ENCODE measurements at places on chromosomes 1 and 21.

GRCh38 chr1:27033043-27033746 lies 20.5 kb upstream of the TENT5B start:
- DNase-seq = no peak

GRCh38 chr1:158818975-158819431 lies 12.1 kb upstream of the MNDA start:
- no peak for DNase-seq

- no peak for DNase-seq
These were observed 5.9 kb upstream of the BARHL2 start for GRCh38 chr1:90722874-90723589.

DNA sequence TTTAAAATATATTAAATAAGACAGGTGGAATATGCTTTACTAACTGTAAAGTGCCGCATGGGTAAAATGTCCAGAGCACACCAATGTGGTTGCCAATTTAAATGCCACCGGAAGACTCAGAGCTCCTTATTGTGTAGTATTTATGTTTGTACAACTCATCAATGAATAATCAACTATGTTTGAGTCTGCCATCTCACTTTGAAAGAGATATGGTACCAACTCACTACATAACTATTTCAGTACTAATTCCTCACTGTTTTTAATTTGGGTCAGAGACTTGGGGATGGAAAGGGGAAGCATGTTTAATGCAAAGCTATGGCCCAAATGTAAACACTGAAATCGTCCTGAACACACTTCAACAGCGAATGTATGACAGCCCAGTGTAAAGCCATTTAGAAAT lies 144.8 kb downstream of the NR5A2 start:
- no peak for DNase-seq

DNA sequence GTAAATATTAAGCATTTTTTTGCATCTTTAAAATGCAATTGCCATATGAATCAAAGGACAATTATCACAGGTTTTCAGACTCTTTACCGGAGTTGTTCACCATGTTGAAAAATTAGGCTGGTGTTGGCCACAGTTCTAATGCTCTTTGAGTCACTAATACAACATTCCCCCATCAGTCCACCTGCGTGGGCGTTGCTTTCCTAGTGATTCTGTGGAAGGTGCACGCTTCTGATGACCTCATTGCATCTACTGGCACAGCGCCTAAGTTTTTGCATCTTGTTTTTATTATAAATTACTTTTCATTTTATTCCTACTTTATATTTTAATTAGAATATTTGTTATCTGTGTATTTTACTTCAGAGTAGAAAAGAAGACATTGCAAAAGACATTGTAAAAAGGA lies 4.7 kb upstream of the F5 start:
- DNase-seq = no peak

GRCh38 chr1:15191770-15192169 lies 38.2 kb downstream of the TMEM51 start:
- no peak for DNase-seq

DNA sequence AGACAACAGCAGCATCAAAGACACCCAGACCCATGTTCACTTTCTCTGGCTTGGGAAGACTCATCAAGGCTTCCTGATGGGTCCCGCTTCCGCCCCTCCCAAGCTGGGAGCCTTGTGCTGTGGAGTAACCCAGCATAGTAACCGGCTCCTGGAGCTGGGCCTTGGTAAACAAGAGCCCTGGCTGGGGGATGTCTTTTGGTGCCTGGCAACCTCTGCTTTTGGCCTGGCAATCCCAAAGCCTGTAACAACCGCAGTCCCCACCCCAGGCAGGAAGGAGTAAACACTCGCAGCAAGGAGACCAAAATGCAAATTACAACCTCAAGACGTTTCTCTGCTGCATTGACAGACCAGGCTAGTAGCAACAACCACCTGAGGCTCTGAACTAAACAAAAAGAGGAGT lies 16.9 kb upstream of the THRAP3 start:
- DNase-seq = no peak

- no peak for DNase-seq
These were observed 298.5 kb downstream of the OMA1 start for GRCh38 chr1:58248072-58248471.

DNA sequence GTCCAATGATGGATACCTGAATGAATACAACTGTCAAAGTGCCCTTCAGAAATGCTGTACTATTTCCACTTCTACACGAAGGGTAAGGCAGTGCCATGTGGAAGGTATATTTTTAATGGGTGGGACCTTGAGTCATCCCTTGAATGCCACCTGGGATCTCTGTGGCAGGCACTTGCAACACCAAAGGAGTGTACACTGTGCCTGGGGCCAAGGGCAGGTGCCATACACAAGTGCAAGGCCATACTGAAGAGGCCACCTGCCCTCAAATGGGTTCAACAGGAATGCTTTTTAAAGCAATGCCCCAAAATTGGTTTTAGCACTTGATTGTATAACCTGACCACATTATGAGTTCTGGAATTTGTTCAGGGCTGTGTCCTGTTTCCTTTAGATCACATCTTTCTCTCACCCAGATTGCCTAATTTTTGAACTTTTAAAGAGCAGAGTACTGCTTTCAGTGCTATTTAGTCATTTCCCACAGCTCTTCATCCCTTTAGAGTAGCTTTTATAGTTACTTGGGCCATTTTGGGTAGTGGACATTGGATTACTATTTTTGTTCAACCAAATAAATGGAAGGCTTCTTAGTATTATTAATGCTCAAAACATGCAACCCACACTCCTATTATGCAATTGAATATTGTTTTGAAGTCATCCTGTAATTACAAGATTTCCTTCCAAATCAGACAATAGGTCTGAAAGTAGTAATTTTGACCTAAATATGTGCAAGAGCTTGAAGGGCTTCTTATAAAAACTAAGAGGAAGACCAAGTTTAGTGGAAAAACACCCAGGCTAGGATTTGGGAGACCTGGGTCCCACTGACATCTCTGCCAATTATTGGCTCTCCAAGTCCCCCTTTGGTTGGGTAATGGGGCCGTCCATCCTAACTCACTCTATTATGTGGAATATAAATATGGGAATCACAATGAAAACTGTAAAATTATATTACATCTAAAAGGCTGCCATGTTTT lies 57.2 kb downstream of the LEPR start:
- no peak for DNase-seq

- DNase-seq = no peak
These were observed 51.0 kb downstream of the SCP2 start for GRCh38 chr1:52978045-52978444.

- no peak for DNase-seq
These were observed 131.0 kb upstream of the NRIP1 start for GRCh38 chr21:15195768-15196167.

GRCh38 chr1:36885540-36886357 lies 148.6 kb downstream of the GRIK3 start:
- DNase-seq = no peak
